ENCODE measurements at places on chromosomes 4 and X.

DNA sequence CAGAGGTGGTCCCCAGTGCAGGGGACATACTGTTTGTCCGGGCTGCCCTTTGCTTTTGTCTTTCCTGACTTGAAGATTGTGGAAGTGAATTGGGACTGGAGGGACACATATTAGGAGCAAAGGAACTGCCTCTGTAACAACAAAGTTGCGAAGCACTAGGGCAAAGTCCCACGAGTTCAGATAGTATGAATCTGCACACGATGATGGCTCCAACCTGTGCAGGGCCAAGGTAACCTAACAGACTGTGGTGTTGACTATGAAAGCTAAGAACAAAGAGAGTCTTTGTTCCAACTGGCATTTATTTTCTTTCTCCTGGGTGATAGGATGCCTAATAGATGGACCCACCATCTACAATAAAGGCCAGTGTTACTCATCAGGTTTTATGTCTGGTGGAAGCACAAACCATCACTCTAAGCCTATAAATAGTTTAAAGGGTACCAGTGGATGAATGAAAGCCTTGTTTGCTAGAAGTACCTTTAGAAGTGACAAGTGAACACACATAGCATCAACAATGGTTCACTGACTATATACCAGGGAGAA lies 71.8 kb downstream of the TMA16 start:
- no peak for DNase-seq

GRCh38 chrX:65576160-65576559 lies 41.6 kb upstream of the LAS1L start:
- DNase-seq, result no peak

DNA sequence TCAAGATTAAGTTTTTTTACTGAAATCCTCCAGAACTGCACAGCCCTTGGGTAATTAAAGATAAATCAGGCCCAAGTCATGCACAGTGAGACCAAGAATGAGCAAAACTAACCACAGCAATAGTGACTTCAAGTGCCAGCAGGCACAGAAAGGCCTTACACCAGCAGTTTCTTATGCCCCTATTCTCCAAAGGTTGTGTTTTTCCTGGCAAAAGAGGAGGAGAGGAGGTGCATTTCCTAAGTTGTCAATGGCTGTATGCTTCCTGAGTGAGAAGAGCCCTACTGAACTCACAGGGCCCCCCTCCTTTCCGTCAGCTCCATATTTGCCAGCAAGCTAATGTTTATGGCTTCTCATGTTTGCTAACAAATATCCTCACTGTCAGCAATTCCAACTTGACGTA lies 418.7 kb upstream of the INTU start:
- no peak for DNase-seq

GRCh38 chrX:68930542-68931317 lies 101.9 kb downstream of the EFNB1 start:
- DNase-seq, result no peak

GRCh38 chr4:40878548-40879055 lies 128.8 kb downstream of the NSUN7 start:
- no peak for DNase-seq

DNA sequence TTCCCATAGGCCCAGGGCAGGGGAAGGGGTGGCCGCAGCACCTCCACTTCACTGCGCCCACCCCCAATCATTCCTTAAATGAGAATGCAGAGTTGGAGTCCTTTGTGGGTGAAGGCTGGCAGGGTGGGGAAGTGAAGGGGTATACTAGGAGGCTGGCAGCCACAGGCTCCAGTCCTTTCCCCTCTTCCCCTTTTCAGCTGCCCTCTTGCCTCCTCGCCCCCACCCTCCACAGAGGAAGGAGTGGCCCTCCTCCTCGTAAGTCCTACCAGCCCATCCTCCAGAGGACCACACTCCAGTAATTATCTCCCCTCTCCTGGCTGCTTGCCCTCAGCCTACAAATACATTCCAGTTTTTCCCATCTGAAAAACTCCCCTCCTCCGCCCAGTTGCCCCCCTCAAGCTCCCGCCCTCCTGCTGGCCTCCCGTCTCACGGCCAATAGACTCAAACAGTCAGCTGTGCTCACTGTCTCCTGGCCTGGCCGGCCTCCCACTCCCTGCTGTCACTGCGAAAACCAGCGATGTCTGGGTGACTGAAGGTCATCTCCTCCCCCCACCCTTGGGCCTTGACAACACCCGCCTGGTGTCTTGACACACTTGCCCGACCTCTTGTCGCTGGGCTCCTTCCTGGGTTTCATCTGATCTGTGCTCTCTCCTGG lies 38.8 kb downstream of the EFNB1 start:
- no peak for DNase-seq

GRCh38 chr4:54581807-54582206 lies 76.0 kb upstream of the KIT start:
- no peak for DNase-seq

GRCh38 chr4:6539009-6539764 lies 35.8 kb upstream of the MAN2B2 start:
- no peak for DNase-seq

- peak; percentile 49 for DNase-seq
Observed at GRCh38 chr4:37715889-37716402, 29.8 kb upstream of the RELL1 start.

DNA sequence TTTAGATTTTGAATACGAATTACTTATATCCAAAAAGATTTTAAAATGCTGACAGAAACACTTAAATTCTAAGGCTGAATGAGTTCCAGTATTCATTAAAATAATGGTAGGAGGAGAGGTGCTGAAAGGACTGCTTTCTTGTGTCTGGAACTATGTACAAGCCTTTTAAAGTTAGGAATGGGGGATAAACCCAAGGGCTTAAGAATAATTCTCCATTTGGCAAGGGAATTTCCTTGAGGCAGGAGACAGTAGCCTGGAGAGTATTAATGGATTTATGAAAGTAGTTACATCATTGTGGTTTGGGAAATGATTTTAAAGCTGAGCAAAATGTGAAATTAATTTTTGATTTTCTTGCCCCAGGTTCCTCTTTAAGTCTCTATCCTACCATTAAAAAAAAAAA lies 266.5 kb upstream of the KCNIP4 start:
- DNase-seq, result no peak

GRCh38 chr4:23877758-23878229 lies 12.1 kb downstream of the PPARGC1A start:
- peak; percentile 16 for DNase-seq

GRCh38 chr4:5712517-5712916 lies 1.5 kb downstream of the EVC start:
- DNase-seq, result peak; percentile 51

DNA sequence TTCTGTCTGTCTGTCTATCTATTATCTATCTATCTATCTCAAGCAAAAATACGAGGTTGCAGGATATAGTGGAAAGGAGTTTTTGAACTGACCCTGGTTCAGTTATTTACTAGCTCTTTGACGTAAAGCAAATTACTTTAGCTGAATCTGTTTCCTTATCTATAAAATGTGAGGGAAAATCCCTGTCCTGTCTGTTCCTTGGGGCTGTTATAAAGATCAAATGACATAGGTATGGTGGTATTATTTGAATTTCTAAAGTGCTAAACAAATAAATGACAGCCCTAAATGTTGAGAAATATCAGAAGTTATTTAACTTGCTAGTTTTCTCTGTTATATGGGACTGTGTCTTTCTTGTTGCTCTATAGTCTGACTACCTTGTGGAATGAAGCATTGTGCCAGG lies 55.0 kb downstream of the MAGEC1 start:
- no peak for DNase-seq

DNA sequence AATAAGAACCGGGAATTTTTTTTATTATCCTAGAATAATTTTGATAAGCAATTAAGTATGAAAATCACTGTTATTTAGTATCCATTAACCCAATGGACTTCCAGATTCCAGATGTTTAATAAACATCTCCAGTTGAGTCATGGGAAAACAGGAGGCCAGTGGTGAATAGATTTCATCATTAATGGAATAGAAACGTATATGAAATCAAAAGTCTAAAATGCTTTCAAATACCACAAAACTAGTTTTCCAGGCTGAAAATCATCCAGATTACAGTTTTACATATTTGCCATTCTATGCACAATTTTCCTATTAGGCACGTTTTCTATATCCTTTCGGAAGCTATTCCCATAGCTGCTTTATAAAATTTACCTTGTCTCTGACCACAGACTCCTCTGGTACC lies 35.0 kb downstream of the IRF2 start:
- DNase-seq, result no peak

DNA sequence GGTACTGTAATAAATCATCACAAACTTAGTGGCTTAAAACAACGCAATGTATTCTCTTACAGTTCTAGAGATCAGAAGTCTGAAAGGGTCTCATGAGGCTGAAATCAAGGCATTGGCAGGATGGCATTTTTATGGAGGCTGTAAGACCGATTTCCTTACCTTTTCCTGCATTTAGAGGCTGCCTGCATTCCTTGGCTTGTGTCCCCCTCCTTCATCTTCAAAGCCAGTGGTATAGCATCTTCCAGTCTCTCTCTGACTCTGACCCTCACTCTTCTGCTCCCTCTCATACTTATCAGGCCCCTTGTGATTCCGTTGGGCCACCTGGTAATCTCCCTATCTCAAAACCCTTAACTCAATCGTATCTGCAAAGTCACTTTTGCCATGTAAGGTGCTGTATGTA lies 258.2 kb upstream of the JADE1 start:
- DNase-seq, result no peak

DNA sequence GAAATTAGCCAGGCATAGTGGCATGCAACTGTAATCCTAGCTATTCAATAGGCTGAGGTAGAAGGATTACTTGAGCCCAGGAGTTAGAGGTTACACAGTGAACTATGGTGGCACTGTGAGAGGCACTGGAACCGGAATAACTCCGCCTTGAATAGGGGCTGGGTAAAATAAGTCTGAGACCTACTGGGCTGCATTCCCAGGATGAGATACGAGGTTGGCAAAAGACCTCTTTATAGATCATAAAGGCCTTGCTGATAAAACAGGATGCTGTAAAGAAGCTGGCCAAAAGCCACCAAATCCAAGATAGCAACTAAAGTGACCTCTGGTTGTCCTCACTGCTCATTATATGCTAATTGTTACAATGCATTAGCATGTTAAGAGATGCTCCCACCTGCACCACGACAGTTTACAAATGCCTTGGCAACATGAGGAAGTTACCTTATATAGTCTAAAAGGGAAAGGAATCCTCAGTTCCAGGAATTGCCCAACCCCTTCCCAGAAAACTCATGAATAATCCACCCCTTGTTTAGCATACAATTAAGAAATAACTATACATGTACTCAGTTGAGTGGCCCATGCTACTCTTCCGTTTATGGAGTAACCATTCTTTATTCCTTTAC lies 88.6 kb downstream of the CENPC start:
- DNase-seq, result peak; percentile 19

GRCh38 chr4:186201535-186202230 lies 10.3 kb downstream of the CYP4V2 start:
- DNase-seq, result peak; percentile 57

DNA sequence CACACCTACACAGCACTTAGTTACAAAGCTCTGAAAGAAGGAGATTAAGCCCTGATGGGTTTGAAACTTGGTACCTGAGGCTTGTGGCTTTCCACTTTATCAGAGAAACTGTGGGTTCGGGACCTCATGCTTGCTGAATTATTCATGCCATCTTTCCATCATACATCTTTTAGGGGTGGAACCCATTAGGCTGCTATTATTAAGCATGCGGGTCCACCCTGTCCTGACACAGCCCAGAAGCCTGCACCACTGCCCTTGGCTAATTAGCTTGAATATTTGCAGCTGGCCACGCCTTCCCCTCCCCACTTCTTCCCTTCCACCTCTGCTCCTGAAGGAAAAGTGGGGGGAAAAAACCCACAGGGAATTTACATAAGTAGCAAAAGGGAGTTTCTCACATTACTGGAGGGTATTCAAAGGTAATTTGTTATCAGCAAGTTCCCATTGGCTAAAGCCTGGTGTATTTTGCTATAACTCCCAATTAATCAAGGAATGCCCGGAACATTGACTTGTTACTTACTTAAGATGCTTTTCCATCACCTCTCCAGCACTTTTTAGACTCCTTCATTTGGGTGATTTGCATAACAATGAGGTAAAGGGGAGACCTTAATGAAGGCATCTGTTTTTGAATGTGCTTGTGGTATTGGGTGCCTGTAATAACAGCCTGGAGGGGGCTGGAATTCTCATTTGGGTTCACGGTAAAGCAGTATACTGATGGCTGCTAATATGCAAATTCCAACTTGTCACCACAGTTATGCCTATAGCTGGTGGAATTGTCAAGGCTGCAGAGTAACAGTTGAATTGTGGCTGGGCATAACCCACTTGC lies 231.7 kb upstream of the GATB start:
- no peak for DNase-seq

DNA sequence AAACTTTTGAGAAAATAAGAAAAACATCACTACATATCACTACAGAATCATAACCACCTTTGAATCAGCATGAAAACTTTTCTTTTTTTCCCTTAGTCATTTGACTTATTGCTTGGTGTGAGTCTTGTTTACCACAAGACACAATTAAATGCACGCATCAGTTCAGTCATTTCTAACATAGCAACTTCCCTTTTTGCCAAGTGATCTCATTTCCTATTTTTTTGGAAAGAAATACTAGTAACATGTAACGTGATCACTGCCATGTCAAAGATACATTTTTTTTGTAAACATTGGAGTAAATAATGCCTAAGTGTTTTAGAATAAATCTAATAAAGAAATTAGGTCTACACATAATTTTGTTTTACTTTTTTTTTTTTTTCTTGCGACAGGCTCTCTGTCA lies 5.1 kb upstream of the CXCL8 start:
- DNase-seq, result peak; percentile 76

- DNase-seq, result no peak
Observed at GRCh38 chr4:152665691-152666395, 14.0 kb downstream of the TMEM154 start.

DNA sequence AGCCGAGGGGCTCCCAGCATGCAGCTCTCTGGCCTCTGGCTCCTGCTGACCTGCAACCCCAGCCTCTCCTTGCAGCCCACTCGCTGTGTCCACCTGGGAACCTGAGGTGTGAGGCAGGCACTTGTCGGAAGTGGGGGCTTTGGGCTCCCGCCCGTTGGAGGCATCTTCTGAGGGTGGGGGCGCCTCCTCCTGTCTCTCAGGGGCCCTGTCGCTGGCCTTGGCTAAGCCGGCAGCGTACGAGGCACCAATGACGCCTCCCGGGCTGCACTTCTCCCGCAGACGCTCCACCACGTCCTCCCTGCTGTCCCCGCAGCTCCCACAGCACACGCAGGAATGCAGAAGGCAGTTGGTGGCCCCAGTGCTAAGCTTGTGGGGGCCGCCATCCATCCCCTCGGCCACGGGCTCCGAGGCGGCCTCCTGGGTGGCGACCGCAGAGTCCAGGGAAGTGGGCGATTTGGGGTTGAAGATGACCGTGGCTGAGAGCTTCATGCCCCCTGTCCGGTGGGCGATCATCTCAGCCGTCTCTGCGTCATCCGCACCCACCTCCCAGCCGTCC lies 42.5 kb upstream of the MXD4 start:
- DNase-seq, result no peak

- peak; percentile 3 for DNase-seq
Observed at GRCh38 chr4:173573286-173573685, 43.3 kb upstream of the HAND2 start.

GRCh38 chr4:138671606-138672084 lies 343.9 kb upstream of the NOCT start:
- no peak for DNase-seq

GRCh38 chr4:148443512-148444295 lies 1.5 kb upstream of the NR3C2 start:
- no peak for DNase-seq
